ENCODE measurements at places on chromosomes 5 and 9.

DNA sequence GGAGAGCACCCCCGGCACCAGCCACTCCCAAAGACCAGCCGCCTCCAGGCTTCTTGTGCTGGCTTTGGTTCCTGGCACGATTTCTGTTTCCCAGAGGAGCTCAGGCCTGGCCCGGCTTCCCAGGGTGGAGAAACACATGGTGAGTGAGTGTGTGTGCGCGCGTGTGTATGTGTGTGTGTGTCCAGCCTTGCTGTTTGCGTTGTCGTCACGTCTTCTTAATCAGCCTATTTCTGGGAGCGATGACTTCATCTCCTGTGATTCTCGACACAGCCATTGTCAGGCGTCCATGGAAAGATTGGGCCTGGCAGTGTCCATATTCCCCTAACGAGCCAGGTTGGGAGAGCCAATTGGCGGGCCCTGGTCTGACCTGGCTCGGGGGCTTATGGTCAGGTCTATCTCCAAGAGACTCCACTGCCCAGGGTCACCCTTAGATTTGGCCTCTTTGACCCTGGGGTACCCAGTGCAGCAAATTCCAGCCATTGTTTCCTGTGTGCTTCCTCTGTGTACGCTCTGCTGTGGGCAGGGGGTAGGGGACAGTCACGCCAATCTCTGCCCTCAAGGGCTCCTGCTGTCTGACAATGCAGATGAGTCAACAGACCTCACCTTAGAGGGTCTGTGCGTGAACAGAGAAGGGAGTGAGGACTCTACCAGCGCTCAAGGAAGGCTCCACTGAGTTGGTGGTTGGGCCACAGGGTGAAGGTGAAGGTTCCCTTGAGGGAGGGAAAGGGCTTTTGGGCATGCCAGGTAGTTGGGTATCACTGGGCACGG is 73.8 kb downstream of the DAB2IP start:
- peak; percentile 99 for DNase-seq

DNA sequence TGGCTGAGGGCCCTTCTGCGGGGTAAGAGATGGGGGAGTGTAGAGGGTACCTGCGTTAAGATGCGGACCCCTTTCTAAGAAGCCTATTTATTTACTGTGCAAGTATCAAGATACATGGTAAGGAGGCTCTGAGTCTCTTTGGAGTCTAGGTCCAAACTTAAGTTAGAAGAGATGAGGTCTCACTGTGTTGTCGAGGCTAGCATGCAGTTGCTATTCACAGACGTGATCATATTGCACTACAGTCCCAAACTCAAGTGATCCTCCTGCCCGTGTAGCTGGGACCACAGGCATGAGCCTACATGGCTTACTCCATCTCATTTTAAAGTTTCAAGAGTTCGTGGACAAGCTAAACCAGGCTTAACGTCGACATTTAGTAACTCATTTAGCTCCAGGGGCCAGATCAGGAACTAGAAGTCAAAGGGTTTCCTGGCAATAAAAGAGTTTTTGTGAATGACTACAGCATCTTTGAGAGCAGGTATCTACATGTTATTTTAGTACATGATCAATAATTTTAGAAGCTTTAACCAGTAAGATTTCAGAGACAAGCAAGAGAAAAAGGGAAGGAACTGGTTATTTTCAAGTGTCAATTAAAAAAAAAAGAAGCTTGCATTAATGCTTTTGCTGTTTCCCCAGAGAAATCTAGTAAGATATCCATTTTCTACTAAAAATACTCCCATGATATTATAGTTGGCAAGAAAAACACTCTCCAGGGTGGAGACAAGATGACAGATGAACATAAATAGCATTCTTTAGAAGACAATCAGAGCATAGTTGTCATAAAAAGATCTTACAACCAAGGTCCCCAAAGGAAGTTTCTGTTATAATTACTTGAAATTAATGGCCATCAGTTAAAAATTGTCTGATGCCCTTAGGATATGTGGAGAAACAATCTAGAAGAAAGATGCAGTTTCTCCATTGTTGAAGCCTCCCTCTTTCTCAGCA is 141.3 kb downstream of the SCAMP1 start:
- peak; percentile 69 for DNase-seq

GRCh38 chr9:4842734-4843133 is 50.0 kb downstream of the RCL1 start:
- DNase-seq, result no peak

DNA sequence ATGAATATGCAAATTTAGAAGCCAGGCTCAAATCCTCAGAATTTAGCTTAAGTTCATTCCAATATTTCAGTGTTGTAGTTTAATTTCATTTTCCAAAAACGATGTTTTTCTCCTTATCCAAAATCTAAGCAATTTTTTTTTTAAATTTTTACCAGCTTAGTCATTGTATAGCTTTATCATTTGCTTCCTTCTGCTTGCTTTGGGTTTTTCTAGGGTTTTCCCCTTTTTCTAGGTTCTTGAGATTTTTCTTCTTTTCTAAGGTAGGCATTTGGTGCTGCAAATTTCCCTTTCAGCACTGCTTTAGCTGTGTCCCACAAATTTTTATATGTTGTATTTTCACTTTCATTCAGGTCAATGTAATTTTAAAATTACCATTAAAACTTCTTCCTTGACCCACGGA is 34.4 kb upstream of the CCDC112 start:
- DNase-seq, result no peak

DNA sequence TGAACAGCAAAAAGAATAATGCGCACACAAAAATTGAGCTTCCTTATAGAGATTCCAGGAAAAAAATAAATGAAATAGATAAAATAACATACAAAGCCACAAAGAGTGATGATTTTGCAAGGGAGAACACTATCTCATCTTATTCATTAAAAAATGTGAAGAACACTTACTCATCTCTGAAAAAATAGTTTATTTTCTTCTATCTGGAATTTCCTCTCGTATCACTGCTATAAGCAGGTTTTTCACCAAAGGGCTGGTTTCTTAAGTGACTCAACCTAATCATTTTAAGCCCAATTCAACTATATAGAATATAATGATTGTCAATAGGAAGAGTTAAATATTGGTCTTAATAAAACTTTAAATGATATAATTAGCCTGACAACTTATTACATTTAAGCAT is 504.9 kb downstream of the NR2F1-AS1 start:
- peak; percentile 44 for DNase-seq

DNA sequence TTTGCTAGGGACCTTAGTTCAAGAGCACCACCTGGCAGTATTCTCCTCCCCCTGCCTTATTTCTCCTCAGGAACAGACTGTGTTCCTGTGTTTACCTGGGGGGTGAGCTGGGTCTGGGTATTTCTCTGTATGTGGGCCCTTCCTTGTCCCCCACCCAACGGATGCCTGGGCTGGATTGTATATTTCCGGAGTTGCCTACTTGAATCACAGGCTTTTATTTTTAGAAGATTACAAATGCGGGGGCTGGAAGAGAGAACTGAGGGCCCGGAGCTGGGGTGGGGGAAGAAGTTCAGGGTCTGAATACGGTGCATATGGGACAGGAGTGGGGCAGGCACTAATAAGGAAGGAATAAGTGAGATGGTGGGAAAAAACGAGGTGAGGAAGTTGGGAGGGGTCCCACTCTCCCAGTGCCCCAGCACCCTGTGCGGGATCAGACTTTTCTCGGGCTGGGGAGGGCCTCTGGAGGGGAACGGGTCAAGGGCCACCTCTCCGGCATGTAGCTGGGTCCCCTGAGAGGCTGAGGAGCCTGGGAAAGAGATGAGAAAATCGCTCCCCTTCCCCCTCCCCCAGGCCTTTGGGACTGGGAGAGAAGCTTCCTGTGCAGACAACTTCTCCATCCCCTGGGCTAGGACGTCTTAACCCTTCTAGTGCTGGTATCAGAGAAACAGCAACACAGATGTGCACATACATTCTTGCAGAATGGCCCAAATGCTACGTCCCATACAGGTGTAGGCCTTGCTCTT is 42.1 kb downstream of the PCDH1 start:
- peak; percentile 16 for DNase-seq

GRCh38 chr9:37415011-37415719 is 7.3 kb upstream of the GRHPR start:
- peak; percentile 75 for DNase-seq

- DNase-seq, result no peak
Observed at GRCh38 chr5:2724831-2725230, 26.6 kb downstream of the IRX2 start.

DNA sequence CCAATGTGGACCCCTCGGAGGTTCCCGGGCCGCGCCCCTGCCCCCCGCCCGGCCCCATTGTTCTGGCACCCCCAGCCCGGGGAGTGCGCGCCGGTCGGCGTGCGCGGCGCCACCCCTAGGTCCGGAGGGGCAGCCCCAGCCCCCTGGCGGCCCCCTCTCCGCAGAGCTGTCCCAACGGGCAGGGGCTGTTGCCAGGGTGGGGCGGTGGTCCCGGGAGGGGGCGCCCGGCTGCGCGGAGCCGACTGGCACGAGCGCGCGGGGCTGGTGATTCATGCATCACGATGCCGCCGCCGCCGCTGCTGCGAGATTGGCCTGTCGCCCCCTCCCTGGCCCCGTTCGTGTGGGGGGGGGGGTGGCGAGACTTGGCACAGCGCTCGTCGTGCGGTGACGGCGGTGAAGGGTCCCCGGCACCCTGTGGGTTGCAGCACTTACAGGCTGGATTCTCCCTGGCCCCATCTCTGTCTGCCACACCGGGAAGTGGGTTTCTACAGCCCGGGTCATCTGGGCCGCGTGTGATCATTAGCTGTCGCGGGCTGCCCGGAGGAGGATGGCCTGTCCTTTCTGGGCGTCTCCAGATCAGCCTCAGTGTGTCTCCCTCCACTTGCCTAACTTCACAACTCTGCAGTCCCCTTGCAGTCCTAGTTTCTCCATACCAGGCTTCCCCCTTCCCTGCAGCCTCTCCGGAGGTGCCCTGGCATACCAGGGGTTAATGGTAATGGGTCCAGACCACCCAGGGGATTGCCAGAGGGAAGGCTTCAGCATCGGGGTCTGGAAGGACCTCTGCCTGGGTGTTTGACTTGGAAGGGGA is 858 bp downstream of the NCS1 start:
- no peak for DNase-seq

DNA sequence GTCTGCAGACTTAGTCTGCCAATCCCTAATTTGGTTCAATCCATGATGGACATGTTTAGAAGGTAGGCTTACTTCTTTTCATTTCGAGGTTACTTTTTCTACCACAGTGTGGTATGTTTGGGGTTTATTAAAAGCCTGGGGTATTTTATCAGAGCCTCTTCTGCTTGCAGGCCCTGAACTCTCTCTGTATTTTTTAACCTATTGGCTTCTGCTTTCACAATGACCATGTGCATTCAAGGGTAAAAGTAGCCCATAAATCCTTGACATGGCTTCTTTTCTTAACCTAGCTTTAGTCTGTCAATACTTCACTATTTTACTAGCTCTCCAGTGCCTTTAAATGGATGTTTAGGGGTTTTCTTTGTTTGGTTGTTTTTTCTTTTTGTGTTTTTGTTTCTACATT is 286.6 kb downstream of the FER start:
- no peak for DNase-seq

DNA sequence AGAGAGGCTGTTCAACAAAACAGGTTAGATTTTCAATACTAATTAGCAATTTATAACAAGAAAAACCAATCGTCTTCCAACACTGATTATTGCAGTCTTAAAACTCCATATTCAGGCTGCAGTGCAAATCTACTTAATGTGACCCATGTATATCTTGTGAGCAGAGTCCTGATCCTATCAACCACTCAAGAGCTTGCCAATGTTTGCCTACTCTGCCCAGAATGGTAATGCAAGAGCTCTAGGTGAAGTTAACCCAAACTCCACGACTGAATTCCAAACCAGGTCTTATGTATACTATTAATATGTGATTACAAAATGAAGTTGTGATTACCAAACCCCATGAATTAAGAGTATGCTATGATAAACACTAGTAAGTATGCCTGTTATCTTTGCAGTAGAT is 17.1 kb downstream of the EFNA5 start:
- DNase-seq, result no peak

DNA sequence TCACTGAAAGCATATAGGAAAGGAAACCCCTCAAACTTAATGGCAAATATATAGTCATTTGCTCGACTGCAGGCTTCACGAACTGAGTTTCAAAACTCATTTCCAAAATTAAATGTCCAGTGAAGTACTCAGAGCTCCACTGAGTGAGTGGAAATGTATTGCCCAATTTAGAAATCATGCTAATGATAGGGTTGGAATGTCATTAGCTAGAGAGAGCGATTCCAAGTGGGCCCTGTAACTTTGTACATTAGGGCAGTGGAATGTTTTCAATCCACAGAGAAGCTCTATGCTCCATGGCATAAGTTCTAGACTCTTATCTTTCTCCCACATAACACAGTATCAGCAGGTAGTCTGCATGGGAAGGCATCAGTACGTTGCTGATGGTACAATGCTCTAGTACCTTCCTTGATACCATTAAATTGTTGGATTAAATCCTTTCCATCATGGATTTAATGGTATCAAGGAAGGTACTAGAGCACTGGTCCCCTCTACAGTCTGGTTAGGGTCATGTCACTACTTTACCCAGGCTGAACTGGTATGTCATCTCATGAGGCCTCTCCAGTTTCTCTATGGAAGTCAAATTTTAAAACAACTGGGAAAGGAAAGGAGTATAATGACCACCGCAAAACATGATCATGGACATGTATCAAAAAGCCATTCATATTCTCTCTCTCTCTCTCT is 183.2 kb upstream of the RASEF start:
- no peak for DNase-seq

- DNase-seq, result no peak
Observed at GRCh38 chr9:27258662-27259061, 38.3 kb downstream of the EQTN start.

GRCh38 chr9:120900824-120901223 is 23.8 kb upstream of the PHF19 start:
- no peak for DNase-seq

- DNase-seq, result no peak
Observed at GRCh38 chr5:144510845-144511579, 340.3 kb downstream of the KCTD16 start.

DNA sequence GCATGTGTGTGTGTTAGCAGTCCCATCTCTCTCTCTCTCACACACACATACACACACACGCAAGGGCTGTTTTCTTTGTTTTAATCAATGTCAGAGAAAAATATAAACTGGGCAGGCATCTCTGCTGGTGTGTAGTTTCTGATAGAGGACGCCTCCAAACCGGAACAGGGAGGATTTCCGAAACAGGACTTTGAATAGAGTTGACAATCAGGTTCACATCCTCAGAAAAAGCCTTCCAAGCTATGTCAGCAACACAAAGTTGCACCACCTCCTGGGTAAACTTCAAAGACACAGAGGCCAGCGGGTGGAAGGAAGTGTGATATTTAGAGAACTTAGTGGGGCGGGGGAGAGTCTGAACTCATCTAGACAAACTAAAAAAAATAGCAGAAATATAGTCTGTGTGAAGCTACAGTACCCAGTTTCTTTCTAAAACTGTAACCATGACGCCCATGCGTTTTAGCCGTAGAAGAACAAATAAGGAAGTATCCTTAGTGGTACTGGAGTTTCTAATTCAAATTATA is 1.2 kb downstream of the ST8SIA4 start:
- no peak for DNase-seq

GRCh38 chr9:18379073-18379811 is 94.7 kb upstream of the ADAMTSL1 start:
- DNase-seq, result peak; percentile 94
